Jurkat, Clone E6-1 (cell line): ENCODE measurements at places on chromosomes 3 and 15.

DNA sequence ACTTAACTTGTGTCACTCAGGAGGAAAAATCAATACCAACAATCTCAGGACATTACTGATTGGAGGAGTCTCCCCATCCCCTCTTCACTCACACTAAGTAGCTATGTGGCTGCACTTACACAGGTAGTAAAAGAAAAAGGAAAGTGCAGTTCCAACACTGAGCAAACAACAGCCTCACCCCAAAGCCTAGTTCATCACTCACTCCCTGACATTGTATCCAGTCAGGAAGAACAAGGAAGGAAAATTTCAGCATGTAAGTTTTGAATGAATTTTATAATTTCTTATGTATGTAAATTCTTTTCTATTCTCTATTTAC, 273.4 kb downstream of the IGSF11 start:
- no peak for DNase-seq

GRCh38 chr3:45507820-45508317, 86.7 kb upstream of the LIMD1 start:
- peak; percentile 85 for DNase-seq

GRCh38 chr15:74422652-74423430, 10.9 kb downstream of the SEMA7A start:
- DNase-seq: no peak

DNA sequence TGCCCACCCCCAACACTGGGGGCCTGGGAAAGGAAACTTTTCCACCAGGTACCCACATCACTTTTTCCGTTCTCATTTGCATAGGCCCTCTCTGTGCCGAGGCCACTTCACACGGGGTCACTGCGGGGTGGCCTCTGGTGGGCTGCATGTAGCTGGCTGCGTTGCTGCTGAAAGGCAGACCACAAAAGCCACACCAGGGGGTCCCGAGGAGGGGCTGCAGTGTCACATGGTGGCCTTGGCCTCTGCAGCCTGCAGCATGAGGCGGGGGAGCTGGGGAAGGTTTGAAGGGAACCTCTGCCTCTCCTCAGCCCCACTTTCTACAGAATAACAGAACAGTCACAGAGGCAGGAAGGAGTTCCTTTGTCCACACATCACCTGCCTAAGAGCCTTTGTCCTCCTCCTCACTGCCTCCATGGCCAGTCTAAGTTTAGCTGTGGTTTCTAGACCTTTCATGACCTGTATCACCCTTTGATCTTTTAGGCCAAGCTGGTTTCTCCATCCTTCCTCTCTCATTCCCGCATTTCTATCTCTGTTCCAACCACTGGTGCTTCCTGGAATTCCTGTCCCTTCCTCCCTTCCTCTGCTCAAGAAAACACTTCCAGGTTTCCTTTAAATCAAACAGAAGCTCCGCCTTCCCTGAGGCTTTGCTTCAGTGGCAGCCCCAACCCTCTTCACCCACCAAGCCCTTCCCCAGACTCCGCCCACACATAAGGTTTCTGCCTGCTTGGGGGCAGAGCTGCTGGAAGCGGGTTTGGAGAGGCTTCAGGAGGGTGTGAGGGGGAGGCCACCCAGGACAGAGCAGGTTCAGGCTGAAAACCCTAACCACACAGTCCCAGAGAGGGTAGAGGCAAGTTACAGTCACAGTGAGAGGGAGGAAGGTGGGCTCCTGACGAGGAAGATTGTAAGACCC, 150.7 kb upstream of the TLE3 start:
- peak; percentile 63 for DNase-seq

DNA sequence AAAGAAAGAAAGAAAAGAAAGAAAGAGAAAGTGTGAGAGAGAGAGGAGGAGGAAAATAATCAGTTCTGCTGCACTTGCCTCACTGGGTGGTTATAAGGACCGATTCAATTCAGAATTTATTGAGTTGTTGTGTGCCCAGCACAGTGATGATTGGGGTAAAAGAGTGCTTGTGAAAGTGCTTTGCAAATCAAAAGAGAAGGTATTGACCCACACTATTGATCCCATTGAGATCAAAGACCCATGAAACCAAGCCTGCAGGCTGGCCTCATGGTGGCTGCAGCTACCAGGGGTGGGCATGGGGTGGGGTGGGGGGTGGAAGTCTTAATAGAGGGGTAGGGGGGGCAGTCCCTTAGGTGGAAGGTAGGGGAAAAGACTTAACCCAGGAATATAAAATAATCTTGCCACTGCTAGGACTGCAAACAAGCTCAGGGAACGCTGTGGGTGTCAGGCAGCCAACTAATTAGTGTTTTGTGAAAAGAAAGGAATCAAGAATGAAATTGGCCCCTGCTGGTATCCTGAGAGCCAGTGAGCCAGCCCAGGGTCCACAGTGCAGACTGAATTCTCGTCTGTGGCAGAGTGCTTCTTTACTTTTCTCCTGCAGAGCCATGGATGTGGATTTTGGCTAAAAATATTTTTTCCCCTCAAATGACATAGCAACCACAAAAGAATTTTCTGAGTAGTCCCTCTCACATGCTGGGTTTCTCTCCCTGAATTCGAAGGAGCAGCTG, 34.2 kb downstream of the CLEC3B start:
- DNase-seq: no peak

- no peak for DNase-seq
These were observed 82.2 kb upstream of the EPHA3 start for GRCh38 chr3:89025185-89025584.

DNA sequence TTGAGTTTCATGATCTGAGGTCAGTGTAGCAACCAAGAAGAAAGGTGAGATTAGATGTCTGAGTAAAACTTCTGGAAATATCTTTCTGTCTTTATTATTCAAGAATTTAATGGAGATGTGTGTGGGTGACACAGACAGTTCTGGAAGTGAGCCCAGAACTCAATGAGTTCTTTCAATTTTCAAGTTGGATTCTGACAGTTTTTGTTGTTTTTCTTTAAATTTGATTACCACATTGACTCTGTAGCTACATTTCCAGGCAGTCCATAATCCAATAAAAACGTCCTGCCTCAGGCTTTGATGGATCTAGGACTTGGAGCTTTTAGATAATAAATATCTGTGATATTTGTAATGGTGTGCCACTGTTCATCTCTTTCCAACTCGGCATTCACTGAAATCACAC, 3.9 kb upstream of the PARP14 start:
- DNase-seq: no peak

- DNase-seq: no peak
These were observed 244.1 kb upstream of the TBL1XR1 start for GRCh38 chr3:177441276-177441812.

DNA sequence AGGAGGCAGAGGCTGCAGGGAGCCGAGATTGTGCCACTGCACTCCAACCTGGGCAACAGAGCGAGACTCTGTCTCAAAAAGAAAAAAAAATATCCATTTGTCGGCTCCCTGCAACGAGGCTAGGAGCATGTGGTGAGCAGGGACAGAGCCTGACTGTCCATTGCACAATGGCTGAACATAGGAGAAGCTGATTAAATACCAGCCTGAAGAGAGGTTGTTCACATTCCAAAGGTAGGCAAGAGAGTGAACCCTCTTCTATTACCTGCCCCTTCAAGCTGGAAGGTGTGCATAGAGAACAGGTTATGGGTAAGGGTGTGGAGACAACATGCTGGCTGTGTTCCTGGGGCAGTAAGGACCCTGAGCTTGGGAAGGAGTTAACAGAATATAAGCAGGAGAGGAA, 78.7 kb downstream of the DAPK2 start:
- DNase-seq: no peak

DNA sequence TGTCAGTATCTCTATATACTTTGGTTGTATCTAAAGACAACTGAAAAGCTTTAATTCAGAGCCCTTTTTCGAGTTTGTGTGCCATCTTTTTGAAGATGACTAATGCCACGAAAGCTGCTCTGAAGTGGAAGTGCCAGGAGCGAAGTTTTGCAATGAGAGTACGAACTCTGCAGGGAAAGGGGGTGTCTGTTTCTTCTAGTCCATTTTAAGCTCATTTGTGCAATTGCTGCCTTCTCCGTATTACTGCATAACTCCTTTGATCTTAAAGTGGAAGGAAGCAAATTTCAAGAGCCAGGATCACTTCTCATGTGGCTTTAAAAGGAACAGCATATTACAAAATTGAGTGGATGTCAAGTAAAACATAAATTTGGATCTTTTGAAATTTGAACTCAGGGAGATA, 245.3 kb downstream of the FEZF2 start:
- DNase-seq: no peak

- no peak for DNase-seq
These were observed 100.6 kb downstream of the DCLK3 start for GRCh38 chr3:36663666-36664291.

GRCh38 chr3:30342318-30343060, 263.9 kb upstream of the TGFBR2 start:
- DNase-seq: no peak

DNA sequence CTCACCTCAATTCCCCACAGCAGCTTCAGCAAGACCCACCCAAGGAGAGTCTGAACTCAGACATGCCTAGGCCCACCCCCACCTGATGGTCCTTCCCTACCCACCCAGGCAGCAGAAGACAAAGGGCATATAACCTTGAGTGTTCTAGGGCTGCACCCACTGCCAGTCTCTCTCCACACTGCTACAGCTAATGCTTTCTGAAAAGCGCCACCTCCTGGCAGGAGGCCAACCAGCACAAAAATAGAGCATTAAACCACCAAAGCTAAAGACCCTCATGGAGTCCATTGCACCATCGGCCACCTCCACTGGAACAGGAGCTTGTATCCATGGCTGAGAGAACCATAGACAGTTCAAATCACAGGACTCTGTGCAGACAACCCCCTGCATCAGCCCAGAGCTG, 11.3 kb upstream of the RPL39L start:
- DNase-seq: peak; percentile 46
